ENCODE measurements at places on chromosomes 7 and 10.

DNA sequence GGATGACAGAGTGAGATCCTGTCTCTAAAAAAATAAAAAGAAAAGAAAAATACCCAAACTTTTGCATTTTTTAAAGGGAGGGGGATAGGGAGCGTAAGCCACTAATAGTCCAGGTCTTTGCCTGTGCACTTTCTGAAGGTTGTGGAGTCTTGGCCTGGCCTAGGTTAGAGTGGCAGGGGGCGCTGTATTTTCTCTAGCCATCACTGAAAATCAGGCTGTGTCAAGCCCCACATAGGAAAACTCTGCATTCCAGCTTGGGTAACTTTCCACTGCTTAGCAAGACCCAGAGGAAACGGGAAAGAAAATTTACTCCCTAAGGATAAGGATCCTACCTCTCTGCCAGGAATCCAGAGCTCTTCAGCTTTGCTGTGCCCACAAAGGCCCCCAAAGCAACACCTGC lies 10.5 kb upstream of the PAX4 start:
- DNase-seq: no peak

- DNase-seq: no peak
Observed at GRCh38 chr10:130470973-130471372, 334.8 kb downstream of the GLRX3 start.

GRCh38 chr10:21015851-21016250 lies 118.7 kb upstream of the NEBL start:
- DNase-seq: no peak

DNA sequence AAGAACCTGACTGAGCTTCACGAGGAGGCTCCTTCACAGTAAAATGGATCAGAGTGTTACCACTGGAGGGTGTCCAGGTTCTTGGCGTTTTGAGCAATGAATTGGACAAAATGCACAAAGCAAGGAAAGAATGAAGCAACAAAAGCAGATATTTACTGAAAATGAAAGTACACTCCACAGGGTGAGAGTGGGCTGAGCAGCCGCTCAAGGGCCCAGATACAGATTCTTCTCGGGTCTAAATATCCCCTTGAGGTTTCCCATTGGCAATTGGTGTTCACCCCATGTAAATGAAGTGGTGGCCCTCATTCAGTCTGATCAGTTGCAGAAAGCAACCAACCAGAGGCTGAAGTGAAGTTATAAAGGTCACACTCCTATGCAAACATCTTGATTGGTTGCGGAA lies 214.7 kb upstream of the SH2B2 start:
- DNase-seq: no peak

DNA sequence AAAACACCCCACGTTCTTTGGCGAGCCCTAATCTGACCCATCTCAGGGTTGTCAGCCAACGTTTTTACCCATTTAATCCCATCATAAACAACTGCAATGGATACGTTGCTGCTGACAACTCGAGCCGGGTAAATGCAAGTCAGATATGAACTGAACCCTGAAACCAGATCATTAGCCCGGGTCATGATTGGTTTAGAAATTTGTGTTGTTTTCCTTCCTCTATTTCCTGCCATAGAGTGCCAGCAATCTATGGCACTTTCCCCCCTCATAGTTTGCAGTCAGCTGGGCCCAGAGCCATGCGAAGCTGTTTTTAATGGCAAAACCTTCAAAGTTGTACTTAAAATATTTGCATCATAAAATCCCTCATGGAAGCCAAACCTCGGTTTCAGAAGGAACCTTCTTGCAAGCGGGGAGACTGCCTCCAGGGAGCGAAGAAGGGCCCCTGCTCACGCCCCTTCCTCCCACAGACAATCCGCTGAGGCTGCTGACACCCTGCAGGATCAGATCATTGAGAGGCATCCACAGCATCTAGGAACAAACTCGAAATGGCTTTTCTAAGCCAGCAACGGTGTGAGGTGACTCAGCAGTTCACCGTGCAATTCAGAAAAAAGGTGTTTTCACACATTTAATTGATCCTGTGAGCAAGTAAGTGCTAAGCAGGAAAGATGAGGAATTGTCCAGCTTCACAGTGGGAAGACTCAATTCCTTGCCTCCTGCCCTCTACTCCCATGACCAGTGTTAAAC lies 710.1 kb downstream of the PARD3 start:
- no peak for DNase-seq

DNA sequence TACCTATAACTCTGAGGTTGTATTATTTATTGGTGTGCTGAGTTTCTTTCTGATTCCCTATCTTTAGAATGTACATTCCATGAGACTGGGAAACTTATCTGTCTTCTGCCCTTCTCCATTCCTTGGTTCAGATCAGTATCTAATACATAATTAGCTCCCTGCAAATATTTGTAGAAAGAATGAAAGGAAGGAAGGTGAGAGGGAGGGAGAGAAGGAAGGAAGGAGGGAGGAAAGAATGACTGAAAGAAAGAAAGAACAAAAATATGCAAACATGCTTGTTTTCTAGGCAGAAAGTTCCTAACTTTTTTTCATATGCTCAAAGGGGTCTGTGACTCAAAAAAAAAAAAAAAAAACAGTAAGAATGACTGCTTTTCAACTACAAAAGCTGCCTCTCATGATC lies 3.9 kb upstream of the USP6NL start:
- no peak for DNase-seq

DNA sequence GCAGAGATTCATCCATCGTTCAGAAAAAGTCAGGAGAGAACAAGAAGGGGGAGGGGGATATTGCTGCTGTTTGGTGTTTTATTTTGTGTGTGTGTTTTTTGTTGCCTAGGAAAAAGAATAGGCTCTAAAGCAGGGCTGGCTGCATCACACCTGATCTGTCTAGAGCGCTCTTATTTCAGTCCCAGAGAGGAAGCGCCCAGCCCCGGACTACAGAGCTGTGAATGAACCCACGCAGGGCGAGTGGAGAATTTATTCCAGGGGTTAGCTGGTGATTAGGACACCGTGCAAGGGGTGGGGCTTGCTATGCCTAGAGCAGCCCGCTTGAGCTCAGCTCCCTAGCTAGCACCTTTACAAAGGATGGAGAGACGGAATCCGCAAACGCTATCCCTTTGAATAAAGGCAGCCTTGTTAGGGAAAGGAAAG lies 621 bp upstream of the FAM13C start:
- DNase-seq: no peak

GRCh38 chr10:12547301-12547771 lies 198.0 kb downstream of the CAMK1D start:
- no peak for DNase-seq

DNA sequence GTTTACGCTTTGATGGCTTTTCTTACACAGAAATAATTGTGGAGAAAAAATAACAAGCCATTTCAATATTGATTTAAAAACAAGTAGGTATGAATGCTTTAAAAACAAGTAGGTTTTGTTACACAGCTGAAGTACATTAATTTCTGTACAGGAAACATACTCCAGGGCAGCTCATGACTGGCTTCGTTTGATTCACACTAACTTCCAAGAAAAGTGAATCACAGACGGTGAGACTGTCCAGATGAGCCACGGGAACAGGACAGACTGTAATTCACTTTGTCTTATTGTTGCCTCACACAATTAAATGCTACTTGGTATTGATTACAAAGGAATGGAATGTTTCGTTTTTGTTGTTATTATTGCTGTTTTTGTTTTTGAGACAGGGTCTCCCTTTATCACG lies 26.6 kb upstream of the SNX10 start:
- DNase-seq: no peak

GRCh38 chr7:82050792-82051191 lies 280.9 kb upstream of the HGF start:
- DNase-seq: no peak

GRCh38 chr10:89427629-89428028 lies 13.3 kb downstream of the IFIT5 start:
- no peak for DNase-seq

- no peak for DNase-seq
Observed at GRCh38 chr7:77406421-77406820, 9.7 kb downstream of the GSAP start.

DNA sequence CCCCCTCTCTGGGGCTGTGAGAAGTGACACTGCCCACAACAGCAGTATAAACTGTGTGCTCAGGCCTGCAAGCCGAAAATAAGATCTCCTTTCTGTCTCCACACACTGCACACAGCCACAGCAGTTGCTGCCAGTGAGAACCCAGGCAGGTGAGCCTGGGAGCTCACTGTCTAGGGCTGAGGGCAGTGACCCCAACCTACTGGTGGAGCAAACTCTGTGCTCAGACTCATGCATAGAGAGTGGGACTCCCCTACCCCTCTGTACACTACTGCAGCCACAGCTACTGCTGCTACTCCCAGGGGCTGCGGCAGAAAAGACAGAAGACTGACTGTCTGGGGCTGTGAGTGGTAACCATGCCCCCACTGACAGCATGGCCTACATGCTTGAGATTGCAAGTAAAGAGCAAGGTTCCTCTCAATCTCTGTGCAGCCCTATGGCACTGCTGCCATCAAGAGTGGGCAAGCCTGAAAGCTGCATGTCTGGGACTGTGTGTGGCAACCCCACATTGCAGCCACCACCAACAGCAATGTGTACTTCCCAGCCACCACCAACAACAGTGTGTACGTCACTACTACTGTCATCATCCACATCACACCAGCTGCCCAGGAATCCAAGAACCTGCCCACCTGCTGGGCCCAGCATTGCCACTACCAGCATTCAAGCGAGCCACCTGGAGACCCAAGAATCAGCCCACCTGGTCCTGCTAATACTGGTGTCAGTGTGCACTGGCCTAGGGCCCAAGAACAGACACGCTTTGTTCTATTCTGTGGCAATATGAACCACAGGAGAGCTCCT lies 226.1 kb downstream of the XPNPEP1 start:
- no peak for DNase-seq

- DNase-seq: peak; percentile 66
Observed at GRCh38 chr7:74449809-74450397, 3.8 kb upstream of the GTF2IRD1 start.

- no peak for DNase-seq
Observed at GRCh38 chr10:125221716-125222115, 61.4 kb upstream of the CTBP2 start.

DNA sequence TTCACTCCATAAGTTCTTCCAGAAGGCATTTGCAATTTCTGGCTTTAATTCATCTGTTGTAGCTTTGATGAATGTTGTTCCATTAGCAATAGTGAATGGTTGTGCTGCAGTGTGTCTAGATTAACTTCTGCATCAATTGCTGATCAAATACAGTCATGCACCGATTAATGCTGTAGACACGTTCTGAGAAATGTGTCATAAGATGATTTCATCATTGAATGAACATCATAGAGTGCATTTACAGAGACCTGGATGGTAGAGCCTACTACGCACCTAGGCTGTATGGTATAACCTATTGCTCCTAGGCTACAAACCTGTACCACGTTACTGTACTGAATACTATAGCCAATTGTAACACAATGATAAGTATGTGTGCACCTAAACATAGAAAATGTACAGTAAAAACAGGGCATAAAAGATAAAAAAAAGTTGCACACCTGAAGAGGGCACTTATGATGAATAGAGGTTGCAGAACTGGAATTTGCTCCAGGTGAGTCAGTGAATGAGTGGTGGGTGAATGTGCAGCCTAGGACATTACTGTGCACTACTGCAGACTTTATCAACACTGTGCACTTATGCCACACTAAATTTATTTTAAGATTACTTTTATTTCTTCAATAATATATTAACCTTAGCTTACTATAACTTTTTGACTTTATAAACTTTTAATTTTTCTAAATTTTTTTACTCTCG lies 170.7 kb downstream of the HERPUD2 start:
- DNase-seq: no peak

DNA sequence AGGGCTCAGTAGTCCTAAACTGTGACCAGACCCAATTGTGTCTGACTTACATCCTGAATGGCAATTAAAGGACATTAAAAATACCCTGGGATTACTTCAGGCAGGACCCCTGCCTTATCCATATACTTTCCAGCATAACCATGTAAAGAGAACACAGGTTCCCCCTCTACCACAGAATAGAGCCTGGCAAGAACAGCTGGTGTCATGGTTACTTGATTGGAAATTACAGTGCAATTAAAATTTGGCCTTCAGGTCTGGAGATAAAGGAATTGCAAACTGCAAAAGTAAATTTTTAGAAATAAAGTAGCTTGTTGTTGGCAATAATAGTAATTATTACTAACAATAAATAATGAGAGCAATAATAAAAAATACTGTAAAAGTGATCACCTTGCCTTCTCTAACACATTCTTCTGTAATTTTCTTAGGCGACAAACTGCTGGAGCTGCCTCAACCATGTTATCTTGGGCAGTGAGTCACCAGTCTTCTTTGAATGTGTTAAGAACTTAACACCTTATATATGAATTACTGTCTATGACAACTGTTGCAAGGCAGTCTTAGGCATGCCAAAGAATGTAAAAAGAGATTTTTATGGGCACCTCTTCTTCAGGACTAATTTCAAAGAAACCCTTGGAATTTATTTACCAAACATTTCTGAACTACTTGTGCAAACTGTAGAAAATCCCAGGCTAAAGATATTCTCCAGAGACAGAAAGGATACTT lies 53.7 kb downstream of the HIBADH start:
- DNase-seq: no peak
